ENCODE measurements at places on chromosomes 1 and 21.

DNA sequence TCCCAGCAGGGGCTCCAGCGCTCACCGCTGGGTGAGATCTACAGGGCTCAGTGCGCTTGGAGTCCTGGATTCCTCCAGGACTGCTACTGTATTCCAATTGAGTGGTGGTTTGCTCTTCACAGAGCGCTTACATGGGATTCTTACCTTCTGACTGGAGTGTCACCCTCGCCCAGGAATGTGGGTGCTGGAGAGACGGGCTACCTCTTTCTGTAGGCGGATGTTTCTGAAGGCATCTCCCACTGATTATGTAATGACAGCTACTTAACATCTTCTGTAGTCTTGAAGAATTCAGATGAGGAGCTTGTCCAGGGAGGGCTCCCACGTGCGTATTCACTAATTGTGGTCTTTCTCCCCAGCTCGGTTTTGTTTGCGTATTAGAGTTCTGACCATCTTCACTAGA lies 154.2 kb downstream of the DYRK1A start:
- no peak for DNase-seq

DNA sequence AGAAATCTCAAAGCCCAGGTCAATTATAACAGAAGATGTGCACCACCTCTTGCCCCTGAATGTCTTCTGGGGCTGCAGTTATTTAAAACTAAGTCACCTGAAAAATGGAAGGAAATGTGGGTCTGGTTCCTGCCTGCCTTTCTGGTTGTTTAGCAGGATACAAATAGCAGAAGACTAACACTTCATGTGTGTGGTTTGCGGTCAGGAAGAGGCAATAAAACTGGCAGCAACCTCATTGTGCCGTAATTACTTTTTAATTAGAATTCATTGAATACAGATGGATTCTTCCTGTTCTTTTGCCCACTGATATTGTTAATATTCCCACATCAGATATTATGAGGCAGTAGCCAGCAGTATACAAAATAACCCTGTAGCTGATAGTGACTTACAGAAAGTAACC lies 345.7 kb downstream of the ZNF326 start:
- no peak for DNase-seq

DNA sequence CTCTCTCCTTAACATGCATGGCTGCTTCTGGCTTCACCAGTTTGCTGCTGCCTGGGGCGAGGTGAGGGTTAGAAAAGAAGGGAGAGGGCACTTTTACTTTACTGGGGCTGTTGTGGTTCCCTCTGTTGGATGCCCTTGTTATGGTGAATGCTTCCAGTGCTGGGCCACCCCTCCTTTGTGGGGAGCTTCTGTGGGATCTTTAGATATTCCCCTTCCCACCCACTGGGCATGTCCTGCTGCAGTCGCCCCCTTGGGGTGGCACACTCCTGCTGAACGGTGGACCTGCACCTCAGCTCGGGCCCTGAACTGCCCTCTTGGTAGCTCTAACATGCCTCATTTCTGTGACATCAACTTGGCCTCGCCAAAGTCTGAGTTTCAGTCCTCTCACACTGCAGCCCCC lies 6.0 kb downstream of the TNN start:
- no peak for DNase-seq

- no peak for DNase-seq
Observed at GRCh38 chr1:116232989-116233514, 121.9 kb downstream of the MAB21L3 start.

GRCh38 chr1:184031409-184032107 lies 6.0 kb downstream of the COLGALT2 start:
- DNase-seq, result no peak

- DNase-seq, result no peak
Observed at GRCh38 chr1:36377791-36378492, 7.8 kb downstream of the STK40 start.

DNA sequence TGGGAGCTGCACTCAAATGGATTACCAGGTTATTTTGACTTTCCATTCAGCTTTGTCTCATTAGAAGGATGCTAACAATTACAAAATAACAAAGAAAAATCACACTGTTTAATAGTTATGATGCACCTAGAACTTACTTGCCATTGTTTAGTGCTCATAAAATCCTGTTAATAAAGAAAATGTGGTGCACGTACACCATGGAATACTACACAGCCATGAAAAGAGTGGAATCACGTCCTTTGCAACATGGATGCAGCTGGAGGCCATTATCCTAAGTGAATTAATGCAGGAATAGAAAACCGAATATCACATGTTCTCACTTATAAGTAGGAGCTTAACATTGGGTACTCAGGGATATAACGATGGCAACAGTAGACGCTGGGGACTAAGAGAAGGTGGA lies 19.8 kb downstream of the MAP3K21 start:
- DNase-seq, result no peak

DNA sequence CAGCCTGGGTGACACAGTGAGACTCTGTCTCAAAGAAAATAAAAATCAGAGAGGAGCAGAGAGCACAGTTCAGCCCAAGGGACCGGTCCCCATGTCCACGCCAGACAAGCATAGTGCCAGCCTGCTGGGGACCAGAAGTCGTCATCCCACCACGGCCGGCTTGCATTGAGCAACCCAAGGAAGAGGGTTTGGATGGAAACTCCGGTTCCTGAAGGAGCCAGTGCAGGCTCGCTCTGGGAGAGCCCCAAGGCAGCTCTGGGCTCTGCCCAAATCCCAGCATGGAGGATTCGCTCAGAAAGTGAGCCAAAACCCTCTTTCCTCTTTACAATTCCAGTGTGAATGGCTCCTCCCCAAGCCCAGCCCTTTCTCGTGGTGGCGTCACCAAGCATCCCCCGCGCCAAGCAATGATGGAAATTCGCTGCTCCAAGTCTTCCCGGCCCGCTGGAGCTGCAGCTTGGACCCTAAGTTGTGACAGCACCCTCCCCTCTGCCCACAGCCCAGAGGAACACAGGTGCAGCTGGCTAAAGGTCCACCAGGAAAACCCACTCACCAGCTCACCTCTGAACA lies 64.1 kb upstream of the SLC25A33 start:
- DNase-seq, result no peak

DNA sequence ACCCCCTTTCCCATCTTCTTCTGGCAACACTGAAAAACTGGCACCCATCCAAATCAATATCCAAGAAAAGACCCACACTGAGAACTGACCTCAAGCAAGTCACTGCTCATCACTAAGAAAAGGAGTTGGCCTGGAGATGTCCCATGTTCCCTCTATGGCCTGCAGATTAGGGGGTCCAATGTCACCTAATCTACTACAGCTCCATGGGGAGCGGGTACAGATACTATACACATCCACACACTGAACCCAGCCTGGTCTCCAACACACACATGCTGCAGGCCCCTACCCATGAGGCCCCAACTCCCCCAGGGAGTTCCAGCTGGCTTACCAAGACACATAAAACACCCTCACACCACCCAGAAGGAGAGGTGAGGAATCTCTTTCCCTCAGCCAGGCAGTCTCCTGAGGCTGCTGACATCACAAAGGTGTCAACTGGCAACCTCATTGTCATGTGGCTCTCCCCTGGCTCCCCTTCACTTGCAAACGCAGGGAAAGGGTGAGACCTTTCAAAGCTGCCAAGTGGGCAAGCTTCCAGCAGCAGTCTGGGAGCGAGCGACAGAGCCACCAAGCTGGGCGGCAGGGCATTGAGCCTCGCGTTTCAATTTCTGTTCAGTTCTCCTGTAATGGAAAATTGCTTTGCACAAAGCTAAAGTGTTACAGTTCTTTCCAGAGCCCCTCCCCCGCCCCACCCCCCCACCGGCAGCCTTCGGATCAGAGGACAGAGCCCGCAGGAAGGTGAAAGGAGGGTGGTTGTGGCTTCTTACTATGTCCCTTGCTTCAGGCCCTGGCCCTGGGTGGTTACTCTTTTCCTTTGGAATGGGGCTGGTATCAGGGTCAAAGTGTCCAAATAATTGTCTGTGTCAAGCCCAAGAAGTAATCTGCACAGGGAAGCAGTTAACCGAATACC lies at the start of gene LRRC52:
LRRC52 (plus strand) TSS at position 469 of the 907 bp plus-strand sequence; CDS start at position 766, 297 bp downstream.
- DNase-seq, result no peak

- no peak for DNase-seq
Observed at GRCh38 chr1:184569106-184569505, 182.3 kb downstream of the C1orf21 start.

DNA sequence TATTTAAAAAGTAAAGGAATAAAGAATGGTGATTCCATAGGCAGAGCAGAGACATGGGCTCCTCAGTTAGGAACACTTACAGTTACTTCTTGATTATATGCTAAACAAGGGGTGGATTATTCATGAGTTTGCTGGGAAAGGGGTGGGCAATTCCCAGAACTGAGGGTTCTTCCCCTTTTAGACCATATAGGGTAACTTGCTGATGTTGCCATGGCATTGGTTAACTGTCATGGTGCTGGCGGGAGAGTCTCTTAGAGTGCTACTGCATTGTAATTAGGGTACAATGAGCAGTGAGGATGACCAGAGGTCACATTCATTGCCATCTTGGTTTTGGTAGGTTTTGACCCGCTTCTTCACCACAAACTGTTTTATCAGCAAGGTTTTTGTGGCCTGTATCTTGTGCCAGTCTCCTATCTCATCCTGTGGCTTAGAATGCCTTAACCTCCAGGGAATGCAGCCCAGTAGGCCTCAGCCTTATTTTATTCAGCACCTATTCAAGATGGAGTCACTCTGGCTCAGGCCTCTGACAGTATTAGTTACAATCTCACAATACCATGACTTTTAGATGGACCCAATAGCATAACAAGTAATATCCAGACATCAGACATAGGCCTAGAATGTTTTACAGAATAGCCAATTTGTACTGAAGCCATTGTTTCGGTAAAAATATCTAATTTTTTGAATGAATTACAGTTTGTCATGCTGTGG lies 106.8 kb downstream of the ZBTB18 start:
- DNase-seq, result no peak
